ENCODE measurements at places on chromosomes 1 and 21.

DNA sequence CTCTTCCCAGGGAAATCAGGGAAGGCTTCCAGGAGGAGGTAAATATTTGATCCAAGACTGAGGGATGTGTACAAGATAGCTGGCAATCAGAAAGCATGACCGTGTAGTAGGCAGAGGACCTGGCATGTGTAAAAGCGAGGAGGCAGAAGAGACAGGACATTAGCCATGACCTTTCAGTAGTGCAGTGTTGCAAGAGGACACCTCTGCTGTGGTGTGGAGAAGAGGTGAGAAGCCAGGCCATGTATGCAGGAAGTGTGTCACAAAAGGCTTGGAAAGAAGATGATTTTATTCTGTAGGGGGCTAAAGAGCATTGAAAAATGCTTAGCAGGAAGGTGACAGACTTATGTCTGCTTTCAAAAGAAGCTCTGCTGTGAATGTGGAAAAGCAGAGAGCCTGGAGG lies 381.0 kb downstream of the ZP4 start:
- DNase-seq, result no peak

DNA sequence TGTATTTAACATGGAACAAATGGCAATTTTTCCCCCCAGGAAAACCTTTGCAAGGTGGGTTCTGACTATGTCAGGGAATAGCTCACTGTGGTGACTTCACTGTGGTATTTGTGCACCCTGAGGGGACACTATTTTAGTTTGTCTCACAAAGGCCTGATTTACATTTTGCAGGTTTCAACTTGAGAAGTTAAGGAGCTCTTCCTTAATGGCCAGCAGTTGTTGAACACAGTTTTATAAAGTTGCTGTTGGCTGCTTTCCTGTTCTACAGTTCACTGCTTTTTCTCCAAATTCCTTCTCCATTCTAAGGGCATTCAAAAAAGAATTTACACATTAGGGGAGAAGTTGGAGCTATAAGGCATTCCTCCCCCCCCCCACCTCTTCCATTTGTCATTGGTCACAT lies 4.6 kb downstream of the LAMC1 start:
- no peak for DNase-seq

GRCh38 chr1:94599095-94599813 lies 57.7 kb upstream of the F3 start:
- no peak for DNase-seq

DNA sequence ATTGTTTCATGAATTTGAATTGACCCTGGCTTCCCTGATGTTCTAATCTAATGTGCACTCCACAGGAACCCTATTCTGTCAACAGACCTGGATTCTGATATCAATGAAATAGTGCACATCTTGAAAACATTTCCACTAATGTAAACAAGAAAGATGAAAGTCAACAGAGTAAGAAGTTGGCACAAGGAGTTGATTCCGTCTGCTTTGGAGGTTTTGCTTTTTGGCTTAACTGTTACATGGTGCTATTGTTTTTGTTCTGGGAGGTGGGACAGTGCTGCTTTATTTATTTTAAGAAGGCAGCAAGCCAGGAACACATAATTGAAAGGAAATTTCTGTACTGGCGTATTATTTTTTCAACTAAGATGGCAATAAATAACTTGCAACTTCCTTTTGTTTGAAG lies 73.3 kb downstream of the LEPR start:
- DNase-seq, result no peak

- no peak for DNase-seq
Observed at GRCh38 chr1:83961571-83962295, 37.2 kb downstream of the TTLL7 start.

GRCh38 chr1:198267921-198268320 lies 111.1 kb downstream of the NEK7 start:
- DNase-seq, result no peak

DNA sequence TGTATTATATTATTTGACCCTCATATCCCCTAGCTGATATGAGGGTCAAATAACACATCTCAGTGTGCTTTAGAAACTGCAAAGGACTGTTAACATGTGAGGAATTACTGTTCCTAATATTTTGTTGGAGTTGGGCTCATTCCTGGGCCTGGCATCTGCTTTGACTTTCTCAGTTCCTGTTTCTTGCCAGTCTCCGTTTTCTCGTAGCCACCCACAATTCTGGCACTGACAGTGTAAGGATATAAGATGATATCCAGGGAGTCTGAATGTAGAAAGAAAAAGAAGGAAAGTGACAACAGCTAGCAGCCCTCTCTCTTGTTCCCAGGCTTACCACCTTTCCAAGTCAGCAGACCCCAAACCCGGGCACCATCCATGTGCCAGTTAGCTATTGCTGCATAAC lies 54.4 kb upstream of the SCMH1 start:
- no peak for DNase-seq

DNA sequence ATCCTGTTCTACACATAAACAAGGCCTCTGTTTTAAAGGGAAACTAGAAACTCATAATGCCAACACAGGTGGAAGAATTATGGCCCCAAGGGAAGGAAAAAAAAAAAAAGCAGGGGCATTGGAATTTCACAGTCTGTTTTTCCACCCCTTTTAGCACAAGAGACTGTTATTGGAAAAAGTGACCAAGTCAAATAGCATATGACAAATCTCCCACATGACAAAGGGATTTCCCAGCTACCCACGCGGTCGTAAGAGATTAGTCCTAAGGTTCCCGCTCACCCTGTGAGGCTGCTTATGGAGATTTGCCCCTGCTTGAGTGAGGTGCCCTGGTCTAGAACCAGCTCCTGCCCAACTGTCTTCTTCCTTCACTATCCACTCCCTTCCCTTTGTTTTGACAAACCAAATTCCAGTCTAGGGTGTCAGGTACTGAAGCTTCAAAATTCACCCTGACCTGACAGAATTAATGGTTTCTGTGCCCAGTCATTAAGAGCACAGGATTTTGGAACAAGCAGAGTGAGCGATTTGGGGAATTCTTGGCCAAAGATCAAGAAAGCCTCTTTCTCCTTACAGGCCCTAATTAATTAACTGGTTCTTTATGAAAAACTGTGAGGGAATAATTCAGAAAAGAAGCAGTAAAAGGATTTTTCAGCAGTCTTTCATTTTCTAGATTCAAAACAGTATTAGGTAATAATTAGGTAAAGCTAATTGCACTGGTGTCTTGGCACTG lies 107.3 kb downstream of the NMNAT2 start:
- no peak for DNase-seq

- peak; percentile 45 for DNase-seq
Observed at GRCh38 chr1:6347641-6348487, 45.7 kb downstream of the ACOT7 start.

GRCh38 chr1:157971769-157972168 lies 21.7 kb upstream of the KIRREL1 start:
- DNase-seq, result no peak

- no peak for DNase-seq
Observed at GRCh38 chr1:221268295-221268694, 389.1 kb downstream of the HLX start.

DNA sequence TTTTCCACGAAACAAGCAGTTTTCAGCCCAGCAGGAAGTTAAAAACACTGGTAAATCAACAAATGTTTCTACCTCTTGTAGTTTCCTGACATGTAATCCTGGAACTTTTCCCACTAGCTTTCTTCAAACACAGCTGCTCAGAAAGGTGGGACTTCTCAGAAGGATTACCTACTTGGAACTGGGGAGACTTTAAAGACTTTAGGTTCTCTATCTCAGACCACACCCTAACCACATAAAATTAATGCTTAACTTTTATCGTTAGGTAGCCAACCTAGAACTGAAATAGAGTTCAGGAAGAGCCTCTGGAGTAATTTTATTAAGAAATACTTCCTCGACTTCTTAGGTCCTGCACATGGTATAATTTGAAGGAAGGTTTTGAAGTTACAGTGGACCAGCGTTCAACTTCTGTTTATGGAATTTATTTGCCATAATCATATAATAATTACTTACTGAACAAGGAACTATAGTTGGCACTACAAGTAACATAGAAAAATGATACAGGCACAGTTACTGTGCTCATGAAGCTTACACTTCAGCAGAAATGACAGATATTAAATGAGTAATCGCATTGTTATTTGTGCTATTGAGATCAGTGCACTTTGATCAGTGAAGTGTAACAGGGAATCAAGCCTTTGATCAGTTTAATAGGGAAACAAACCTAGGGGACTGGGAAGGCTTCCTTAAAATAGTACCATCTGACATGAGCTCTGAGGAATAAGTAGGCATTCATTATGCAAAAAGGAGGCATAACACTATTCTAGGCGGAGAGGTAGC lies at the start of gene BCL2L15:
Gene BCL2L15, minus strand, starts transcription at position 180 of the 774 bp plus-strand sequence. CDS start 206 bp downstream, outside the sequence.
- no peak for DNase-seq

DNA sequence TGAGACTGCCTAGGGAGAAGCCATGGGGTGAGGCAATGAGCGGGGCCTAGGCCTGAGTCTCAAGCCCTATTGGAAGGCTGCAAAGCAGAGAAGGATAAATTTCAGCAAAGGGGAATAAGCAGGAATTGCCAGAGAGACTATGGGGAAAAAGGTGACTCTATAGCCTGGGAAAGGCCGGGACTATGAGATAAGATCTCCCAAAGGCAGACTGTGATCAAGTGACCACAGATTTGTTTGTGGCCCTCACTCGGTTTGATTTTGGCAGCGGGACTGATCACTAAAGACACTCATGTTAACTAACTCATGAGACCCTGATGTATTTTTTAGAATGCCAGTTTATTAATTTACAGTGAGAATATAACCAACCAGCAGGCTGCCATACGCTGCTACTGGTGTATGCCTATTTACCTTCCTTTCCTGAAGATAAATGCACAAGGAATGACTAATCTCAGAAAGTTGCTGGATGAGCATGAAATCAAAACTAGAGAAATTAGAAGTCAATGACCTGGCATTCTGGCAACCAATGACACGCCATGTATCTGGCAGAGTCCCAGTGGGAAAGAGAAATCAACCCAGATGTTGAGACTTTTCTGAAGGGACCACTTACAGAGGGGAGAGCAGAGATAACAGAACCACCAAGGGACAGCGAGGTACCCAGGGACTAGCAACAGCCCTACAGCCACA lies 4.3 kb downstream of the HSF2BP start:
- no peak for DNase-seq

DNA sequence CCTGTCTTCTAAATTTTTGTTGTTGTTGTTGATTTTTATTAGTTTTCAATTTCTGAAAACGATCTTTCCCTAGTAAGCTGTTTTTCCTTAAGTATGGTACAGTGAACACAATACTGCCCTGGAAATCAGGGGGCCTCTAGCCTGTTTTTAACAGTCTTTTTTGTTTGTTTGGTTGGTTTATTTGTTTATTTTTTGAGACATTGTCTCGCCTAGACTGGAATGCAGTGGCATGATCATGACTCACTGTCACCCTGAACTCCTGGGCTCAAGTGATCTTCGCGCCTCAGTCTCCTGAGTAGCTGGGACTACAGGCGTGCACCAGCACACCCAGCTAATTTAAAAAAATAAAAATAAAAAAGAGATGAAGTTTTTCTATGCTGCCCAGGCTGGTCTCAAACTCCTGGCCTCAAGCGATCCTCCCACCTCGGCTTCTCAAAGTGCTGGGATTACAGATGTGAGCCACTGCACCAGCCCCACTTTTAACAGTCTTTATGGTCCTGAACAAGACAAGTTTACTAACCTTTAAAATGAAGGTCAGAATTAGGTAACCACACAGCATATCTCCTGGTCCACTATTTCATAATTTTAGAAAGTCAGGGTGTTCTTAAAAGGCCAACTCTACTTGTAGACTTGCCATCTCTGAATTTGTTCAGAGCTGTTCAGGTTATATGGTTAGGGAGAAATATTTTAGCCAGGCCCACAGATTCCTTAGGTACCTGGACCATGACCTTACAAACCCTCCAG lies 35.4 kb downstream of the TBCE start:
- DNase-seq, result no peak

DNA sequence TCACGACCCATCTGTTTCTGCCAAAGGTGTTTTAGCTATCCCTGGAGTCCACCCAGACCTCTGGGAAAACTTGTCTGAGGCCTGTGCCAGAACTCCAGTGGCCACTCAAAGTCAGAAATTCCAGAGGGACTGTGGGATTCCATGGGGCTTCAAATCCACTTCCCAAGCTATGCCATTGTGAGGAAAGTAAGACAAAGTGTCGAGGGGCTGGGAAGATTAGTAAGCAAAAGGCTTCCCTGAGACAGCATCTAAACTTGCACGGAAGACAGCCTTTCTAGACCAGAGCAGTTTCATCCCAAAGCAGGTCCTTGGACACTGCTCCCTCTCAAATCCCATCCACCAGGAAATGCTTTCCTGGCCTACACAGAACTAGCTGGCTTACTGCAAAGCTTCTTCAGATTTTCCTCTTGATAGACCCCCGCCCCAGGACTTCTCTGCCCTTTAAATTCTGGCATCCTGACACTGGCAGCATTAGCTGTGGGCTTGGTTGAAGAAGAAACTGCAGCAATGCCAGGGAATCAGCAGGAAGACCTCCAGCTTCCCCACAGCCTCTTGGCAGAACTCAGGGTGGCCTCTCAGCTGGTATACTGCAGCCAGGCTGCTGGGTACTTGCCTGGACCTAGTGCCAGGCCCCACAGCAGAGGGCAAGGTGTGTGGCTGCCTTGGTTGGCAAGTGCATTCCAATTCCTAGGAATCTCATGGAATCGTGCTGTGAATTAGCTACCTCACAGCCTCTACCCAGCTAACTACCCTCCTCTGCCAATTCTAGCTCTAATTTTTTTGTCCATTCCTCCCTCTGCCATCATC lies 27.3 kb upstream of the LMX1A start:
- DNase-seq, result no peak

DNA sequence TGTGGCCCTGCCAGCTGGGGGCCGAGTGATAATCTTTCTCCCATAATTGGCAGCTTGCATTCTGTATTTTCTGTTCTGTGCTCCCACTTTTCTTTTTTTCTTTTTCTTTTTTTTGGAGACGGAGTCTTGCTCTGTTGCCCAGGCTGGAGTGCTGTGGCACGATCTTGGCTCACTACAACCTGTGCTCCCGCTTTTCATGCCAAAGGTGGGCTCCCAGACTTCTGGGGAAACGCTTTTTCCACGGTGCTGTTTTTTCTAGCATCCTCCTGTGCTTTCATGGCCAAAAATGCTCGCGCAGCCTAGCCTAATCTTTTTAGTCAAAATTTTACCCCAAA lies 585 bp upstream of the AHCTF1 start:
- no peak for DNase-seq

DNA sequence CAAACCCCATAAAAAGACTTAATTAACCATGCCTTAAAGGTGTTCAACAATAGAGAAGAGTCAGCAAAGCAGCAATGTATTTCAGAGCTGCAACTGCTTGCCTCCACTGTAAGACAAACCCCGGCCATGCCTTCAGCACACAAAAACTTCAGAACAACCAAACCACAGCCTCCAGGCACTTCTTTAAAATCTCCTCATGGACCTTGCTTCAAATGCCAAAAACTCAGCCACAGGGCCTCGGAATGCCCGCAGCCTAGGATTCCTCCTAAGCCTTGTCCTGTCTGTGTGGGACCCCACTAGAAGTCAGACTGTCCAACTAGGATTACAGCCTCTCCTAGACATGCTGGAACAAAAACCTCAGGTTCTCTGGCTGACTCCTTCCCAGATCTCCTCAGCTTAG lies 208.1 kb upstream of the DUSP10 start:
- no peak for DNase-seq

GRCh38 chr21:21210552-21210951 lies 212.3 kb downstream of the NCAM2 start:
- no peak for DNase-seq

DNA sequence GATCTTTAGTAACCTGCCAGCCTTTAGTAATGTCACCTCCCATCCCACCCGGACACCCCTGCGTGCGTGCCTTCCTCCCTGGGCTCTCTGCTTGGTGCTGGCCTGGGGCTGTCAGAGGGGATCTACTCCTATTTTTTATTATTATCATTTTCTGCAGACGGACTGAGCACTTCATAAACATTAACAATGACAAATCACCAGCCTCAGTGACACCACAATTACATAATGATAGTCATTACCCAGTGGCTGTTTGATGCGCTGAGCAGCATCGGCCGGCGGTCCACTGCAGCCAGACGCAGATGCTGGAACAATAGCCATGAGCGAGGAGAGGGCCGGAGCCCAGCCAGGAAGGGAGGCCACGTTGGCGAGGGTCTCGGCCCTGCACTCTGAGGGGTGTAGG lies 309.3 kb upstream of the AJAP1 start:
- DNase-seq, result no peak

Data from stimulated activated CD8-positive, alpha-beta memory T cell treated with anti-CD3 and anti-CD28 coated beads, Interleukin-12 subunit alpha, Interleukin-12 subunit beta, amount 100 ng/mL, for 1 hour (primary cell).